HCT116 (cell line): ENCODE measurements at places on chromosomes 13 and 19.

DNA sequence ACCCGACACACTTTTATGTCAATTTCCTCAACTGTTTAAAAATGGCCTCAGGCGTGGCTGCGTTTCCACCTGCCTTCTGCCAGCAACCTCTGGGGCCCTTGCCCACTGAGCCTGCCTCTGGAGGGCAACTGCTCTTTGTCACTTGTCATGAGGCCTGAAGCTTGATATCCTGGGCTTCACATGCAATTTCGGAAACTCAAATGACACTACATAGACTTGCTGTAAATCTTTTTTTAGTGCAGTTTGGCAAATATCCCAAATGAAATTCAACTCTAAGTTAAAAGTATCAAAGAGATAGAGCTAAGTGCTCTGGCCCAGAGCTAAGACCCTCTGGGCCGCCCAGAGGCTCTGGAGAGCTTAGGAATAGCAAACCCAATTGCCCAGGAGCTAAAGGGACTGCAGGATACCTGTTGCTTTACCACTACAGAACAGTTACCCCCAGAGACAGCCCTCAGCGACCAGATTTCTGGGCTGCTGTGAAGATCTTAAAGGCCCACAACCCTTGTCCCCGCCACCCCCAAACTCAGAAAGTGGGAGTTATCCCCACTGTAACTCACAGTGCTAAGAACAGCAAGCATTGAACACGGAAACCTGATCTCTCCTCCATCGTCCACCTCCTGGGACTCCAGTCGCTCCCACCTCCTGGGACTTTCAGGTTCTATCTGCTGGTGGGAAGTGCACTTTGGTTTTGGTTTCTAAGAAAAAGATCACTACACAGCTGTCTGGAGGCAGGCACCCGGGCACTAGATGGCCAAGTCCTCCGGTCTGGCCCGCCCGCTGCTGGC, 19.4 kb downstream of the GJA3 start:
- no peak for DNase-seq

DNA sequence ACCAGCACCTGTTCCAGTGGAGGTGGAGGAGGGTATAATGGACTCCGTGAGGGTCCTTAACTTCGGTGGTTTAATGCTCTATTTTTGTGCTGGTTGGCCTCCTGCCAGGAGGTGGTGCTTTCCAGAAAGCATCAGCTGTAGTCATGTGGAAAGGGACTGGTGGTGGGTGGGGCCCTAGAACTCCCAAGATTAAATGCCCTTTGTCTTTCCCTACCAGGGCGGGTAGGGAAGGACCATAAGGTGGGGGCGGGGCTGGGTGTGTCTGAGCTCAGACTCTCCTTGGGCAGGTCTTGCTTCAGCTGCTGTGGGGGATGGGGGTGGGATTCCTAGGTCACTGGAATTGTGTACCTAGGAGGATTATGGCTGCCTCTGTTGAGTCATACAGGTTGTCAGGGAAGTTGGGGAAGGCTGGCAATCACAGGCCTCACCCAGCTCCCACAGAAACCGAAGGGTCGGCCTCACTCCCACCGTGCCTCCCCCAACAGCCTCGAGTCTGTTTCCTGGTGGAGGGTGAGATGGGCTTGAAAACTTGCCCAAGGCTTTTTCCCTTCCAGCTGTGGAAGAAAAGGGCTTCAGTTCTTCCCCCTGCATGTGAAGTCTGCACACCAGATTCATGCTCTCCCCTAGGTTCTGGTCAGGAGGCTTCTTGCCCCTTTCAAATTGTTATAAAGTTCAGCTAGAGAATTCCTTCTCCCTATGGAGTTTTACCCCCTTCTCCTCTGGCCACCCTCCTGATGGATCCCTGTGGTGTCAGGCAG, 60.3 kb upstream of the CLDN10 start:
- DNase-seq: no peak

- no peak for DNase-seq
Observed at GRCh38 chr19:2345794-2346663, 14.0 kb upstream of the TMPRSS9 start.

- DNase-seq: peak; percentile 95
Observed at GRCh38 chr13:28574617-28575142, 79.8 kb upstream of the FLT1 start.
